Stimulated activated CD4-positive, alpha-beta T cell treated with anti-CD3 and anti-CD28 coated beads, TNF-alpha, amount 100 ng/mL, for 1 hour (primary cell): ENCODE measurements at places on chromosomes 2 and 18.
A peak's percentile ranks its signal among the peaks of the same experiment; 100 is the strongest.

GRCh38 chr2:219459460-219460311, 25.0 kb downstream of the SPEG start:
- peak; percentile 24 for DNase-seq

DNA sequence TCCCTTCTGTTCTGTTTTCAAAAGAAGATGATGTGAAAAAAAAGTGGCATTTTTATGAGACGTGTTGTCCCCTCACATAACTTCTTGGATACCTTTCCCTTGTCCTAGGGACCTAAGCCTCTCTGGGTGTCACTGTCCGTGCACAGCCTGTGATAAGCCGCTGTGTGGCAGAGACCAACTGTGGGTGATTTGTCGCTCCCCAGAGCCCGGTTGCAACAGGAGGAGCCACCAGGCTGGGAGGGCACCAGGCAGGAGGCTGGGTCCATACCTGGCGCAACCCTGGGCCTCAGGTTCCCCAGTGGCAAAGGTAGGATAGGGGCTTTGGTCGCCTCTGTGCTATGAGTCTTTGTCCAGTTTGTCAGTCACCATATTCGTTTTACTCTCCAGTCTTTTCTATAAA, 82.1 kb downstream of the AGAP1 start:
- no peak for DNase-seq

DNA sequence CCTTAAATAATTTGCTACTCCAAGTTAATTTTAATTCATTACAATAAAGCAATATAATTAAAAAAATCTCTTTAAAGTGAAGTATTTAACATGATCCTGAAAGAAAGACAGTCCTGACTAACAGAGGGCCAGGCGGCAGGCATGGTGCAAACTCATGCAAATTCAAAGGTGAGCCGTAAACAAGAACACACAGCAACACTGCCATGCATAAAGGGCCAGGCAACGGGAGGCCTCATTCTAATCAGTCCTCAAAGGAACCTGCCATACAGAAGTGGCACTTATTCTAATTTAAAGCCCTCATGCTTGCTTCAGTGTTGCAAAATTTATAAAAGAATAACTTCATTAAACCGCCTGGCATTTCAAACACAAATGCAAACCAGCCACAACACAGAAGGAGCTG, 277.0 kb downstream of the ZNF521 start:
- DNase-seq: no peak

DNA sequence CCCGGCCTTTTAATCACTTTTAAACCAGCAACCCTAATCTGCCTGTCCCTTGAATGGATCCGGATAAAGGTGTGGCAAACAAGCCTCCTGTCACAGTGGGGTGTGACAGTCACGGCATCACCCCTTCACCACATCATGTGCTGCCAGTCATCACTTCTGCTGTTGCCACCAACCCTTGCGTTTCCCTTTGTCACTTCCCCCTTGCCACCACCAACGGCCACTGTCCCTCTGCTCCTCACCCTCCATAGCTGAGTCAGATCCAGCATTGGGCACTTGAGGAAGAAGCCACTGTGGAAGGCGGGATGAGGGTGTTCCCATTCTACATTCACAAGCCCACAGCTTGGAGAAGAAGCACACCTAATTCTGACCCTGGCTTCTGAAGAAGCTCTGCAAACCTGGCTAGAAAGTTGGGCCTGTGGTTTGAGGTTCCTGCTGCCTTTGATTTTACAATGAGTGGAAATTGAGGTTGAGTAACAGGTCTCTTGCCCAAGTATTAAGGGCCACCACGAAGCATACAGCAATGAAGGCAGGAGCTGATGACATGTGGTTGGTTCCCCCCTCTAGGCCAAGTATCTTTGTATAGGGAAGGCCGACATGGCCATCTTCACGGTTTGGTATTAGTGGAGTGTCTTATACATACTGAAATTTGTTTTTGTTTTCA, 22.9 kb upstream of the DARS1 start:
- DNase-seq: peak; percentile 27

DNA sequence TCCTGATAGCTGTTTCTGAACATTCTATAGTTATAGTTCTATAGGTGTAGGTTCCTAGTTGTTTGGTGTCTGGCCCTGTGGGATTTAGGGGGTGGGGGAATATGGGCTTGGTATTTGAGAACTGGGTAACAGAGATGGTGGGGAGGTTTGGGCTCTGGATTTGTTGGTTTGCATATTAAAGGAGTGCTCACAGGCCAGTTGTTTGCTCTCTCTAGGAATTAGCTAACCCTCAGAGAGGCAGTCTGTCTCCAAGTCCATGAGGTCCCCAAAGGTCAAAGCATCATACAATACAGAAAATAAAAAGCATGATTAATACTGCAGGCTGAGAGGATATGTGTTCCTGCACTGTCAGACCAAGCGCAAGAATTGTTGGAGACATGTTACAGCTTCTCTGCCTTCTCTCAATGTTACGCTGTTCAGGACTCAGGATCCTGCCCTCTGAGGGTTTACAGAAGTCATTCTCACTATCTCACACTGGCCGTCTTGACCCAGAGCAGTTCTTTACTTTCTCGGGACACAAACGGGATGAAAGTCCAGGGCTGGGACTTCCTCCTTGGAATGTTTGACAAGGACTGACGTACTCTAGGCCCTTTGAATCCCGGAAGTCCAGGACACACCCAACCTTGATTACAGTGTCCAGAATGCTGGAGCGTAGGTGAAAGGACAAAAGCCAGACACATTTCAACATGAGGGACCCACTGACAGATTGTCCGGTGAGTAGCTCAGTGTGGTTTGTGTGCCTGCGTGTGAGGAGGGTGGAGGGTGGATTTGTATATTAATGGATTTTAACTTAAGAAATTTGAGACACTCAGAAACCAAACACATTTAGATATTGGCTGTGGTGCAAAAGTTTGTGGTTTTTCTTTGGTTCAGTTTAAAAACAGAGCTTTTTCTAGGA, at the start of gene NOSTRIN:
Gene NOSTRIN (plus strand): TSS at position 677 of the 898 bp plus-strand sequence. CDS start 10 bp downstream, at position 687.
- DNase-seq: no peak

- DNase-seq: no peak
Measured at GRCh38 chr18:67243799-67244587, 272.5 kb downstream of the DSEL start.

- DNase-seq: no peak
Measured at GRCh38 chr2:190683802-190684201, 34.9 kb downstream of the NAB1 start.

GRCh38 chr2:100208141-100208770, 65.9 kb upstream of the AFF3 start:
- no peak for DNase-seq

GRCh38 chr18:74522635-74523548, 11.4 kb upstream of the CNDP1 start:
- DNase-seq: no peak

GRCh38 chr2:157497638-157498314, 53.9 kb upstream of the CYTIP start:
- DNase-seq: no peak

GRCh38 chr2:164967781-164968228, 12.5 kb upstream of the SLC38A11 start:
- no peak for DNase-seq

DNA sequence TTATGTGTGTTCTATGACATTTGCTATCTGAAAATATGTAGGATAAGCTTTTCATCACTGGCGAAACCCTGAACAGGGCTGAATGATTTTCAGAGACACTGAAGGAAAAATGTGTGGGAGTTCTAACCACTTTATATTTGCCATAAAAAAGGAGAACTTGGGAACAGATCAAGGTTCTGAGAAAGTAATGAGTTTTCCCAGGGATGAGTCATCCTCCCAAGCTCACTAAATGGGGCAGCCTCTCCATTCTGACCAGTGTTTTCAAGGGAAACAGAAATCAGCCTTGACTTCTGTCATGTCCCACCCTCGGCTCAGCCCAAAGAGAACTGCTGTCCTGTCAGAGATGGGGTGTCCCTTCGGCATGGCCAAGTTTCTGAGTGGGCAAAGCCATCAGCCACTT, 2109.8 kb upstream of the CELF4 start:
- no peak for DNase-seq

GRCh38 chr2:155099784-155100183, 401.3 kb downstream of the KCNJ3 start:
- no peak for DNase-seq
